ENCODE measurements at places on chromosomes 6 and 20. TPM values are rescaled to one million over a fixed set of nuclear protein-coding genes. Genes with fewer than 3 reads are reported as not detected.
A peak's percentile ranks its signal among the peaks of the same experiment; 100 is the strongest.

The SLC17A3 gene
- not detected for total RNA-seq

The CASS4 gene
- 0.47 TPM for total RNA-seq

DNA sequence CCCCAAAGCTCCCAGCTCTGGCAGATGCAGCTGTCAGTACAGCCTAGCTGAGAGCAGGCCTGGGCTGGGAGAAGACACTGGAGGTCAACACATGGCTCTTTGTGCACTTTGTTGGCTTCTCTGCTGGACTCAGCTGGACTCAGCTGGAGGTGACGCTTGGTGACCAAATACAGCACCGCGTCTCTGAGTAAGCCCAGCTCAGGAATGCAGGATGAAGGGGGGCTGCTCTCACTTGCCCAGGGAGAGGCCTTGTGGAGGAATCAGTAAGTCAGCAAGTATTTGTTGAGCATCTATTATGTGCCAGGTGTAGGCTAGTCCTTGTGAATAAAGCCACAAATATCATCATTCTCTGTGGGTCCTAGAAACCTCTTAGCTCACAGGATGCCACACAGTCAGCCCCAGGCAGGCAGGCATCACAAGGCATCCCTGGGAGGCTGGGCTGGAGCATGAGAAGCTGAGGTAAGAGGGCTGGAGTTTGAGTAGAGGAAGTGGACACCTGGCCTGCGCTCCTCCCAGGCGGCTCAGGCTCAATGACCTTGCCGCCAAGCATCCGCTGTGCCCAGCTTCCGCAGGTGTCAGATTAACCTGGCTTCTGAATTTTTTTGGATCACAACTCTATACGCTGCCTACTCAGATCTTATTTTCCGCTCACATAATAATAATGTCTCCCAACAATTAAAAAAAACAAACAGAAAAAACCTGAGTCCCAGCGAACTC lies 95.4 kb downstream of the TMEM170B start:
- no peak for DNase-seq

GRCh38 chr6:159646733-159647132 lies 46.3 kb downstream of the SOD2 start:
- DNase-seq, result no peak

DNA sequence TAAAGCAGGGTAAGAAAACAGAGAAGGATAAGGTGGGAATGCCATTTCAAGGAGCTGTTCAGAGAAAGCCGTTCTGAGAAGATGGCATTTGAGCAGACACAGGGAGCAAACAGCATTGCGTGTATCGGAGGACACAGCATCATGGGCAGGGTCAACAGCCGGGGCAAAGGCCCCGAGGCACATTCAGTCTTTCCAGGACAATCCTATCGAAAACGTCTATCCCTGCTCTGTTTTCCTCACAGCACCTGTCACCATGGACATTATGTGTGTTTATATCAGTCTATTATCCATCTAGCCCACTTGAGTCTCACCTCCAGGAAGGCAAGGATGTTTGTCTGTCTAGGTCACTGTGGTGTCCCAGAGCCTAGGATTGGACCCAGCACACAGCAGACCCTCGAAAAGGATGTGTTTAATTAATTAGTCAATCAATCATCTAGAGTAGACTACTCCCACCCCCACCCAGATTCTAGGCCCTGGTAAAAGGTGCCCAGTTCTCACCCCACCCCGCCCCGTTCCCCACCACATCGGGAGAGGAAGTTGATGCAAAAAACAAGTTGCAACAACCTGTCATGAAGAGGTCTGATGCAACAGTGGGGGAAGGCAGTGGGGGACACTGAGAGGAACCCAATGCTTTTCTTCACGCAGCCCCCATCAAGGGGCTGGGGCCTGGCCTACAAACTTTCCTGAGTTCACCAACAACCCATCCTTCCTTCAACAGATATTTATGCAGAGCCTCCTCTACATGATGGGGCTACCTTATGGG lies 66.6 kb downstream of the PREX1 start:
- peak; percentile 39 for DNase-seq

DNA sequence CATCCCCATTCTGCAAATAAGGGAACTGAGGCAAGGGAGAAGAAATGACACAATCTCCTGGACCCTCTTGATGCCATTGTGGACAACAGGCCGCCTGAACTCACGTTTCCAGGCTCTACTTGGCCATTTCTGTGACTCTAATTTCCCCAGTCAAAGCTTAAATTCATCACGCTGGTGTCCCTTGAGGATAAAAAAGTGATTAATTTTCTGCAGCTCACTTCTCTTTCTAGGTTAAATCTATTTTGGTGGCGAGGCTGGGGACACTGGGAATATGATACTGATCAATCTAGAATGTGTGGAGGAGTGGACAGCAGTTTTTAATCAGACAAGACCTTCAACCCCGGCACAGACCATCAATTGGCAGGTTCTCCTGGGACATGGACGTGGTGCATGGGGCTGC lies 168.2 kb upstream of the SULF2 start:
- no peak for DNase-seq

- DNase-seq, result no peak
Observed at GRCh38 chr6:30641048-30641447, 5.9 kb upstream of the C6orf136 start.
